ENCODE measurements at places on chromosomes 7 and 10. TPM values are rescaled to one million over a fixed set of nuclear protein-coding genes. Genes with fewer than 3 reads are reported as not detected.

- no peaks in the 10 kb centered on the region for H3K27me3 ChIP-seq
- no peak for DNase-seq
- H3K4me1 ChIP-seq, result no peaks in the 10 kb centered on the region
- no peak overlapping the region for H3K27ac ChIP-seq
- no peak overlapping the region for H3K4me3 ChIP-seq
- H3K36me3 ChIP-seq, result no peaks in the 10 kb centered on the region
Measured at GRCh38 chr10:84946904-84947303, 618.5 kb downstream of the CCSER2 start.

- peaks cover 7% of the 10 kb centered on the region for H3K4me1 ChIP-seq
- H3K27ac ChIP-seq, result peak overlapping the region; percentile 63
- no peak overlapping the region for H3K4me3 ChIP-seq
- peak; percentile 47 for DNase-seq
- H3K36me3 ChIP-seq, result no peaks in the 10 kb centered on the region
Measured at GRCh38 chr10:98313598-98313997, 45.6 kb upstream of the LOXL4 start.

DNA sequence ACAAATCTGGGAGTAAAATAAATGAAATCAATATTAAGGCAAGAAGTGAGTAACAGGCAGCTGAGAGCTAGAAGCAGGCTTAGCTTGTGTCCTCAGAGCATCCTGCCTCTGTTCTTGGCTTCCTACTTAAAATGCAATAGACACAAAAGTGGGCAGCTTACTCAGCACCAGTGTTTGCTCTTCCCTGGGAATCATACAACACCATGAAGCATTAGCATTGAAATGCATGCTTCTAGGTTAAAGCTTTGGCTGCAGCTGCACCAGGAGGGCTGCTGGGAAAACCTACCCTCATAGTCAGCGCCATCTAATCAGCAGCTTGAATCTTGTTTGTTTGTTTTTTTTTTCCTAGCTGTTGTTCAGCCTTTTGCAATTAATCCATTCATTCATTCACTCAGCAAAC, 104.2 kb upstream of the VWC2 start:
- H3K27ac ChIP-seq, result no peak overlapping the region
- no peak overlapping the region for H3K4me3 ChIP-seq
- no peaks in the 10 kb centered on the region for H3K27me3 ChIP-seq
- no peaks in the 10 kb centered on the region for H3K36me3 ChIP-seq

DNA sequence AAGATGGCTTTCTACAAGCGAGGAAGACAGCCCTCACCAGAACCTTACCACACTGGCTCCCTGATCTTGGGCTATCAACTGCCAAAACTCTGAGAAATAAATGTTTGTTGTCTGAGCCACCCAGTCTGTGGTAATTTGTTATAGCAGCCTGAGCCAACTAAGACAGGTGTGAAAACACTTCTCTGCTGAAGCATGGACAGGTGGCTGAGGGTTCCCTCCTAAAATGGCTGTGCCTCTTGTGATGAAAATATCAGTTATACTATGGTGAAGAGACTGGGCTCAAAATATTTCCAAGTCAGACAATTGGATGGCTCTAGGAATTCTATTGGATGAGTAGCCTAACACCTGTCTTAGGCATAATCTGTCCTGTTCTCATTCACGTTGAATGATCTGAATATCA, 78.1 kb downstream of the CDK1 start:
- no peak for DNase-seq
- no peaks in the 10 kb centered on the region for H3K36me3 ChIP-seq
- H3K4me1 ChIP-seq, result no peaks in the 10 kb centered on the region
- no peak overlapping the region for H3K27ac ChIP-seq
- no peaks in the 10 kb centered on the region for H3K27me3 ChIP-seq
- no peak overlapping the region for H3K4me3 ChIP-seq

DNA sequence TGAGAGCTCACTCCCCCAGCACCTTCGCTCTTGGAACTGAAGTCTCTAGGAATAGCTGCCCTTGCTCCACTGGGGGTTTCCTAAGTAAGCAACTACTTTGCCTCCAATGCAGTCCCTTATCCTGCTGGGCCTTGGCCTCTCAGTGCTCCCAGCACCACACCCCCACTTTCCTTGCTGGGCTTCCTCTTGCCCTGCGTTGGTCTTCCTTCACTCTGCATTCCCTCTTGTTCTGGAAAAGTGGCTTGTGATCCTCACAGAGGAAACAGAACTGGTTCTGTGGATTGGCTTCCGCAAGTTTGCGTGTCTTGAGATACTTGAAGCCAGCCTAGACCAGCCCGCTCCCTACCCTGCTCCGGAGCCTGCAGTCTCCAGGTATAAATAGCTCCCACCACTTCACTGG, 6.4 kb downstream of the NKX2-3 start:
- H3K4me1 ChIP-seq, result peaks cover 4% of the 10 kb centered on the region
- no peak for DNase-seq
- H3K36me3 ChIP-seq, result no peaks in the 10 kb centered on the region
- H3K4me3 ChIP-seq, result no peak overlapping the region
- no peak overlapping the region for H3K27ac ChIP-seq

GRCh38 chr10:28891058-28891713, 213.9 kb downstream of the BAMBI start:
- H3K27ac ChIP-seq, result no peak overlapping the region
- DNase-seq, result no peak
- H3K4me3 ChIP-seq, result no peak overlapping the region
- H3K4me1 ChIP-seq, result no peaks in the 10 kb centered on the region

DNA sequence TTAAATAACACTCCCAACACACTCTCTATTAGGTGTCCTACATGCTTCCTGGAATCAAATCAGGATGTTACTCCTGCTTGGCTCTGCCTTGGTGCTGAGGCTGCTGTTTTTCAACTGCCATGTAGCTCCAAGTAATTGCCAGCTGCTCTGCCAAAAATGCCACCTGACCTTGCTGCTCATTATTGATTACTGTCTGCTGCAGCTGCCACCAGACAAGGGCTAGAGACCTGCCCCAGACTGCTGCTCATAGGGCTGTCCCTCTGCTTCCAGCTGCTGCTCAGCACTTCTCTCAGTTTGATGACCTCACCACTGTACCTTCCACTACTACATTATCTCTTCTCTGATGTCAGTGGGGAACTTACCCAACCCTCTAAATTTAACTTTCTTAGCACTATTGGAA, 102.5 kb downstream of the PCLO start:
- no peak overlapping the region for H3K27ac ChIP-seq
- no peak for DNase-seq
- H3K27me3 ChIP-seq, result no peaks in the 10 kb centered on the region
- no peaks in the 10 kb centered on the region for H3K36me3 ChIP-seq

GRCh38 chr7:4123346-4123745, 558.7 kb upstream of the FOXK1 start:
- H3K4me3 ChIP-seq, result no peak overlapping the region
- H3K4me1 ChIP-seq, result no peaks in the 10 kb centered on the region
- H3K27me3 ChIP-seq, result no peaks in the 10 kb centered on the region
- no peak overlapping the region for H3K27ac ChIP-seq
- no peaks in the 10 kb centered on the region for H3K36me3 ChIP-seq
- no peak for DNase-seq

DNA sequence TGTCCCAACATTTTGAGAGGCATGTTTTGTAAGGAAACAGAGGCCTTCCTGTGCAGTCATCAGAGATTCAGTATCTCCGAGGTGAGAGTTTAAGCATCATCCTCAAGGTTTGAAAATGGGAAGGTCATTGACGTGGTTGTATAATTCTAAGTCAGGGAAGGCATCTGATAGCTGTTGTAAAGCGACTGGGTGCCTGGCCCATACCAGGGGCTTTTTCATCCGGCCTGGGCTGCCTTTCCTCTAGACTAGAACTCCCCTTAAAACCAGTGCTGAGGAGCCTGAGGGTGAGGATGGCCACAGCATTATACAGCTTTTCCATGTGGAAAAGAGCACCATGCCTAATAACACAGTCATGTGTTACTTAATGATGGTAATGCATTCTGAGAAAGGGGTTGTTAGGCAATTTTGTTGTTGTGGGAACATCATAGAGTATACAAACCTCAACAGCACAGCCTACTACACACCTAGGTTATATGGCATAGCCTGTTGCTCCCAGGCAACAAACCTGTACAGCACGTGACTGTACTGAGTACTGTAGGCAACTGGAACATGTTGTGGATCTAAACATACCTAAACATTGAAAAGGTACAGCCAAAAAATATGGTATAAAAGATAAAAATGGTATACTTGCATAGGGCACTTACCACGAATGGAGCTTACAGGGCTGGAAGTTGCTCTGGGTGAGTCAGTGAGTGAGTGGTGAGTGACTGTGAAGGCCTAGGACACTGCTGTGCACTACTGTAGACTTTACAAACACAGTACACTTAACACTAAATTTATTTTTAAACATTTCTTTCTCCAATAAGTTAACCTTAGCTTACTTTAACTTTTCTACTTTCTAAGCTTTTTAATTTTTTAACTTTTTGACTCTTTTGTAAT, 13.5 kb upstream of the CACUL1 start:
- no peak overlapping the region for H3K4me3 ChIP-seq
- H3K27me3 ChIP-seq, result no peaks in the 10 kb centered on the region
- H3K27ac ChIP-seq, result peak overlapping the region; percentile 76
- H3K4me1 ChIP-seq, result no peaks in the 10 kb centered on the region
- no peaks in the 10 kb centered on the region for H3K36me3 ChIP-seq
- DNase-seq, result no peak

- H3K36me3 ChIP-seq, result no peaks in the 10 kb centered on the region
- no peak overlapping the region for H3K4me3 ChIP-seq
- no peak overlapping the region for H3K27ac ChIP-seq
- no peak for DNase-seq
- no peaks in the 10 kb centered on the region for H3K4me1 ChIP-seq
Measured at GRCh38 chr10:121240556-121240955, 357.7 kb downstream of the FGFR2 start.

GRCh38 chr7:45567713-45568112, 6.5 kb upstream of the ADCY1 start:
- H3K36me3 ChIP-seq, result no peaks in the 10 kb centered on the region
- no peak overlapping the region for H3K27ac ChIP-seq
- DNase-seq, result no peak
- H3K27me3 ChIP-seq, result no peaks in the 10 kb centered on the region
- H3K4me3 ChIP-seq, result no peak overlapping the region
- H3K4me1 ChIP-seq, result no peaks in the 10 kb centered on the region

DNA sequence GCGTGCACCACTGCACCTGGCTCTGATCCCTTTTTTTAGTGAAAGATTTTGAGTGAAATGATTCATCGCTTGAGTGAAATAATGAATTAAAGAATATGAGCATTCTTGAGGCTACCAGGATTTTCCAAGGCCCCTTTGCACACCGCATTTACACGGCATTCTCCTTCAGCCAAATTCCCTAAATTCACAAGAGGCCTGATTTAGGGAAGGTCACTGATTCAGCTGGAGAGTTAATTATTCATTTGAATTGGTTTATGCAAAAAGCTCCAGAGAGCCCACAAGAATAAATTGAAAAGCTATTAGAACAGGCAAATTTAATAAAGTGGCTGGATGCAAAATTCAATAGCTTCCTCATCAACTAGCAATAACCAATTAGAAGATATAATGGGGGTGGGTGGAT, 46.5 kb downstream of the LEP start:
- H3K27ac ChIP-seq, result no peak overlapping the region
- H3K4me1 ChIP-seq, result no peaks in the 10 kb centered on the region
- no peak for DNase-seq
- no peaks in the 10 kb centered on the region for H3K36me3 ChIP-seq
- no peak overlapping the region for H3K4me3 ChIP-seq

GRCh38 chr10:128579280-128579865, 453.1 kb upstream of the MKI67 start:
- H3K27me3 ChIP-seq, result no peaks in the 10 kb centered on the region
- H3K36me3 ChIP-seq, result no peaks in the 10 kb centered on the region
- DNase-seq, result no peak
- no peaks in the 10 kb centered on the region for H3K4me1 ChIP-seq
- H3K4me3 ChIP-seq, result no peak overlapping the region

- H3K4me1 ChIP-seq, result no peaks in the 10 kb centered on the region
- peaks cover 6% of the 10 kb centered on the region for H3K36me3 ChIP-seq
- DNase-seq, result peak; percentile 68
- H3K27ac ChIP-seq, result no peak overlapping the region
- H3K4me3 ChIP-seq, result no peak overlapping the region
Measured at GRCh38 chr7:76069238-76069638, 21.3 kb downstream of the MDH2 start.

- peaks cover 29% of the 10 kb centered on the region for H3K4me1 ChIP-seq
- no peaks in the 10 kb centered on the region for H3K27me3 ChIP-seq
- H3K4me3 ChIP-seq, result peak overlapping the region; percentile 99
- peak overlapping the region; percentile 92 for H3K27ac ChIP-seq
- peaks cover 7% of the 10 kb centered on the region for H3K36me3 ChIP-seq
Measured at GRCh38 chr10:73786512-73786885, 1.1 kb downstream of the ZSWIM8 start.

Gene KIF20B
- 5.6 TPM for total RNA-seq

Gene GIMAP5
- total RNA-seq, result 30.5 TPM

Gene SPAM1
- total RNA-seq, result not detected

Gene NYAP1
- 0.48 TPM for total RNA-seq

Gene KCP
- total RNA-seq, result 0.88 TPM

Gene STAG3
- total RNA-seq, result 1.3 TPM

Gene PLAU
- 5.2 TPM for total RNA-seq

All from breast epithelium (tissue), 4 donors.